Caudate nucleus (tissue), 63 donors: ENCODE measurements at places on chromosomes 2 and 18.
A peak's percentile ranks its signal among the peaks of the same experiment; 100 is the strongest.

DNA sequence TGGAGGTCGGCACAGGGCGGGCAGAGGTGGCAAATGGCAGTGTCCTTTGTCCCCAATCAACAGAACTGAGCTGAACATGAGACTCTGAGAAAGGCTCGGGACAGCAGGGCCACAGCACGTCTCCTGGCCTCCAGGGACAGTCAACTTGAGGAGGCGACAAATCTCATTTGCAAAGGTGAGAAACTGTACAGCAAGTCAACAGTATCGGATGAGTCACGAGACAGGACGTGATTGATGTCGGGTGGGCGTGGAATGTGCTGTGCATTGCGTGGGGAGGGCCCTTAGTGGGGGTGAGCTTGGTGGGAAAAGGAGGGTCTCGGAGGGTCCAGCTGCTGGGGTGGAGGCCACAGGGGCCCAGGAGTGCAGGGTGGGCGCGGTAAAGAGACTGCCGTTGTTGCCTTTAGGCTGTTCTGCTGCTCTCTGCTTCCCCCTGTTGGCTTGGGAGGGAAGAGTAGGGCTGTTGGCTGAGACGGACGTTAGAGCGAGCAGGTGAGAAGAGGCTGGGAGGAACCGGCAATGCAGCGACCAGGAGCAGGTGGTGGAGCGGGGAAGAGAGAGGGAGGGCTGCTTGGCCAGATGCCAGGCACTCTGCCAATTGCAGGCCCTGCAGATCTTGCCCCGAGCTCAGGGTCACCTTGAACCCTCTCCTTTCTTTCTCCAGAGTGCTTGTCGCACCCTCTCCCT, 164.3 kb downstream of the BCL2 start:
- no peak for DNase-seq

DNA sequence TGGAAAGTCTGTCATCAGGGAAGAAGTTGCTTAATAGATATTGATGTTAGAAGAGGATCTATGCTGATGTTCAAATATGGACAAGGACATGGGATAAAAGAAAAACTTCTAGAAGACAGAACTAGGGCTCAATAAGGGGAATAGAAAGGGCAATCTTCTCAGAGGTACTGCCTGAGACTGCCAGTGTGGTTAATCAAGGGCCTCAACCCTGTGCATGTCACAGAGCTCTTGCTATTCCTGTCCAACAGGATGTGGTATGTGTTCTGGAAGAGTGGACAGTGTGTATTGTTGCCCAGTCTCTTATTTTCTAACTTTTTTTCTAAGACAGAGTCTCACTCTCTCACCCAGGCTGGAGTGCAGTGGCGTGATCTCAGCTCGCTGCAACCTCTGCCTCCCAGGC, 27.8 kb upstream of the RNF125 start:
- DNase-seq = no peak

DNA sequence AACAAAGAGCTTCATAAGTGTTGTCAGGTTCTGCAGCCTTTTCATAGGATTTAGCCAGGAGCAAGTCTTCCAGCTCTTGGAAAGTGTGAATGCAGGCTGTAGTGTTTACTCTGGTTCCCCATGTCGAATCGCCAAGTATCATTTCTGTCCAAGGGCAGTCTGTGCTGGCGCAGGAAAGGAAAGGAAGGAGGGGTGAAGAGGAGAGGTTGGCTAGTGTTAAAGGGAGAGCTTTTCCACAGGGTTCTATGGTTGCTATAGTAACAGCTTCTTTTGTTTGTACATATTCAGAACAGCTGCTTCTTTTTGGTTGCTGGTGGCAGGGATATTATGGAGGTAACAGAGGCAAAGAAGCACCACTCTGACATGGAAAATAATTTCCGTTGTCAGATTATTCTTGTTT, 69.9 kb downstream of the KCNH7 start:
- no peak for DNase-seq

DNA sequence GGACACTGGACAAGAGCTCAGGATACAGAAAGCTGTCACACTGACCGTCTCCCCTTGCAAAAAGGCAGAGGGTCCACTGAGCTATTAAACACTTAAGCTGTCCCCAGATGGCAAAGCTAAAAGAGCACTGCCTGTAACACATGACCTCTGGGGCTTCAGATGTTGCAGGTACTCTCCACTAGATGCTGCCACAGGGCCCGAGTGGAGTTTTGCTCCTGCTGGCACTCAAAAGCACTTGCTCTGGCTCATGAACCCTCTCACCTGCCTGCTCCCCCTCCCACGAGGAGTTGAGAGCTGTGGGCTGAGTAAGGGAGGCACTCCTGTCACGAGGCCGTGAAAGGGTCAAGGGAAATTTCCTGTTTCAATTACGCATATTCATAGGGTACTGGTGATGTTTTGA, 227.9 kb downstream of the PRKCE start:
- no peak for DNase-seq

GRCh38 chr18:56305583-56305982, 332.8 kb downstream of the TXNL1 start:
- no peak for DNase-seq

DNA sequence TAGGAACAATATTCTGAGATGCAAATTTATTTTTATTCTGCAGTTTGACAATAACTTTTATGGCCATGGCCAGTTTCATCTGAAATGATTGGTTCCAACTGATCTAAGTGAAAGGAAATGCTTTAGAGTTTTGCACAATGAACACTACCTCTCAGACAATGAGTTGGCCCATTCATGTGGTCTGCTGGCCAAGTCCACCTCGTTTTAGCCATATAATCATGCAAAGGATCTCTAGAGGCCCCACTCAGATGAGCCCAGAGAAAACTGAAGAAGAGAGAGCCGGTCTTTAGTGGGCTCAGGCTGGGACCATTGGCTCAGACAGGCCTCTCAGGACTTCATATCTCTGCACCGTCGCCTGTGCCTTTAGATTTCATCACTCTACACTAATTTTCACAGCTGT, 254.7 kb downstream of the MREG start:
- DNase-seq = no peak

- DNase-seq = no peak
These were observed 98.2 kb upstream of the FOSL2 start for GRCh38 chr2:28294451-28294850.

DNA sequence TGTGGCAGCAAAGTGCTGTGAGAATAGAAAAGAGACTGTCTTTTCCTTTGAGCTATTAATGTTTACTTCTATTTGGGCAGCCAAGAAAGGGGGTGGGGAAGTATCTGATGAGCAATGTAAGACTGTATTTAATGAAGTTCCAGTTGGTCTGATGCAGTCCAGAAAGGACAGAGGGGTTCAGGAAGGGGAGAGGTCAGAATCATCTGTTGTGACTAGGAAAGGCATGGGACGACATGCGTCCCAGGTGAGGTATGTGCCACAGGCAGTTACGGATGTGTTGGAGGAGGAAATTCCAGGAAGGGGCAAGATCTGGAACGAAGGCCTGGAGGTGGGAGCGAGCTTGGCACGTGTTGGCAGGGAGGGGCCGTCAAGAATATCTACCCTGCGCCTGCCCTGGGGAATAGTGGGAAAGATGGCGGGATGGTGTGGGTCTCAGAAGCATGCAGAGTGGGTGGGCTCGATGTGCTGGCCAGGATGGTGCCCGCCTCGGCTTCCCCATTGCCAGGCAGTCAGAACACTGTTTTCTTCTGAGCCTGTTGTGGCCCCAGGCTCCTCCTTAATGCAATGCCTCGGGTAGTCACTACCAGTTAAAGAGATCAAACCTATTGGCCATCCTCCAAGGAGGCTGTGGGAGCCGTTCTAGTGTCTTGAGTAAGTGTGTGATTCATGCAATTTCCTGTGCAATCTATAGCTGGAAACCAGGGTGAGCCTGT, 57.8 kb upstream of the TXNDC2 start:
- no peak for DNase-seq

GRCh38 chr2:46041434-46041833, 255.8 kb upstream of the EPAS1 start:
- DNase-seq = no peak

DNA sequence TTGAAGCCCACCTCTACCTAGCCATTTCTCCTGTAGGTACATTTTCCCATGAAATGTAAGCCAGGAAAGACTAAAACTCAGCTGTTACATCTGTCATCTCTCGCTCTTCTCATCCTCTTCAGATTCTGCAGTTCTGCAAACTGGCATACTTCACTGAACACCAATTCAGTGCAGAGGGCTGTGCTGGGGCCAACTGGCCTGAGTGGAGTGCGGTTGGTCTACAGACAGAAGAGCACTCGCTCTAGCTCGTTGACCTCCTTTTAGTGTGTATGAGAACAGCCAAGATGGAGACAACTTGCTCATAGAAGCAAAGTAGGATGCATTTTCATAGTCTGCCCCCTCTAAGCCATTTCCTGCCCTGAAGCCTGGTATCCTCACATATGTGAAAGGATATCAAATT, 862.6 kb downstream of the BCL11A start:
- DNase-seq = no peak

- DNase-seq = no peak
These were observed 1361.6 kb upstream of the CHAC2 start for GRCh38 chr2:52405980-52406379.

- no peak for DNase-seq
These were observed 36.8 kb upstream of the UNC80 start for GRCh38 chr2:209734805-209735204.

GRCh38 chr2:10680957-10681356, 8.8 kb downstream of the NOL10 start:
- no peak for DNase-seq

- no peak for DNase-seq
These were observed 16.8 kb upstream of the CUL3 start for GRCh38 chr2:224601923-224602322.

DNA sequence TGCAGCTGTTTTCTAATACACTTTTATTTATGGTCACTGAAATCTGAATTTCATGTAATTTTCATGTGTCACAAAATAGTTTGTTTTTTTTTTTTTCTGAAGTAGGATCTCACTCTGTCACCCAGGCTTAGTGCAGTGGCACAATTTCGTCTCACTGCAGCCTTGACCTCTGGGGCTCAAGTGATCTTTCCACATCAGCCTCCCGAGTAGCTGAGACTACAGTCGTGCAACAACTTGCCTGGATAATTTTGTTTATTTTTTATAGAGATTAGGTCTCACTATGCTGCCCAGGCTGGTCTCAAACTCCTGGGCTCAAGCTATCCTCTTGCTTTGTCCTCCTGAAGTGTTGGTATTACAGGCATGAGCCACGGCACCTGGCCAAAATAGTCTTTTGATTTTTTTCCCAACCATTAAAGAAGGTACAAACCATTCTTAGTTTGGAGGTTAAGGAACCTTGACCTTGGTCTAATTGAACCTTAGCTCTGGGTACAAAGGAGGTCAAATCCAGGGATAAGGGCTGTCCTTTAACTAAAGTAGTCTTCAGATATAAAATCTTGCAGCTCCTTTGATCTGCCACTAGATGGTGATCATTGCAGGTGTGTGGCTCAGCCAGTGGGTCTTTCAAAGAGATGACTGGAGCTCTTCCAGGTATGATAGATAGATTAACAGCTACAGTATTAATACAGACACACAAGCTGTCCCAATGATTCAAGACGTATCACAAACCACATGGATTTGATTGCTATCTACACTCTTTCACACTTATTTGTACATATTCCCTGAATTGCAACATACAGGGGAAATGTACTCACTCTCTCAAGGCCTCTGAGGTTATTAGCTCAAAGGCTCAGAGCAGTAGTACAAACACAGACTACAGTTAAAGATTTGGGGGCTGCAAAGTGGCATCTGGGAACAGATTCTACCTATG, 4.7 kb upstream of the KRCC1 start:
- DNase-seq = peak; percentile 30

GRCh38 chr2:73301636-73302035, 8.3 kb upstream of the EGR4 start:
- no peak for DNase-seq

DNA sequence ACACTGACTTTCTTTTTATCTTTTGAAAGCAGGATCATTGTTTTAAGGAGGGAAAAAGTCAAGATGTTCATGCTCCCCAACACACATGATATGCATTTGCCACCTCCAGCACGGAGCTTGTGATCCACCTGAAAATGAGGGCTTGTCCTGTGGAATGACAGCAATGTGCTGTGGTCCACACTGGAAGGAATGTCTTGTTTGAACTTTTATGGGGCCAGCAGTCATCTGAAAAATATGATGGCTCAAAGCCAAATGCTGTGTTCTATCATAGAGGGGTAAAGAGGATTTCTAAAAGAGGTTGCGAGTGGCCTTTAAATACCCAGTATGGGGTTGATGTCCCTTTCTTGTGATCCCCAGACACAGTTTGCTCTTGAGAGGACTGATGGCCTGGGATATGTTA, 226.5 kb upstream of the SPRED2 start:
- no peak for DNase-seq

- DNase-seq = no peak
These were observed 48.9 kb downstream of the LDLRAD4 start for GRCh38 chr18:13267431-13267873.

- DNase-seq = no peak
These were observed 25.0 kb downstream of the SH3YL1 start for GRCh38 chr2:238869-239268.

DNA sequence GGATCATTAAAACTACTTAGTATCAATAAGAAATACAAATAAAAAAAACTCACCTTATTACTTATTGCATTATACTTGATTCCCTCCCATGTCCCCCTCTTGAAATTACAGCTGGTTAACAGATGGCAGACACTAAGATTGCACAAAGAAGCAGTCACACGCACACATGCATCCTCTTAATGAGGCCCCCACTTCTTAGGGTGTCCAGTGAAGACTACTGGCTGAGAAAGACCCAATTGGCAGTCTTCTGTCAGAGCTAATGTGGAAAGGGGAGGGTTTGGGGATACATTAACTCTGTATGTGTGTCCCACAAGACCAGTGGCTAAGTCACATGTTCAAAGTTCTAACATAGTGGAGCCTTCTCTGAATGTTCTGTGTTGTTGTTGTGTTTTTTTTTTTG, 210.7 kb downstream of the MTX2 start:
- no peak for DNase-seq

GRCh38 chr2:105873281-105873680, 128.6 kb downstream of the NCK2 start:
- DNase-seq = no peak

GRCh38 chr2:79952616-79953015, 351.9 kb downstream of the LRRTM1 start:
- no peak for DNase-seq

DNA sequence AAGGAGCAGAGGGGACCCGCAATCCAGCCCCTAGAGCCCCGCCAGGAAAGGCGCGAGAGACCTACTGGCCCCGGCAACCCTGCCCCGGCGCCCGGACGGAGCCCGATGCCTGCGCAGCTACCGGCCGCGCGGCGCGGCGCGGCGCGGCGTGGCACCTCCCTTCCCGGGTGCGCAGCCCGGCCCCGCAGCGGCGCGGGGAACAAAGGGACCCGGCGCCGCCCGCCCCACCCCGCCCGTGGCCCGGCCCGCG, 307 bp downstream of the CDH2 start:
- DNase-seq = no peak
